ENCODE measurements at places on chromosomes 7 and 10. TPM values are rescaled to one million over a fixed set of nuclear protein-coding genes. Genes with fewer than 3 reads are reported as not detected.

FAM25C gene
- not detected for total RNA-seq

RBP3 gene
- total RNA-seq, result not detected

OR2A42 gene
- not detected for total RNA-seq

ASB4 gene
- under 0.01 TPM for total RNA-seq

CFTR gene
- total RNA-seq, result 0.25 TPM

C10orf62 gene
- total RNA-seq, result not detected

TYW1 gene
- total RNA-seq, result 10.6 TPM

PRKAR1B gene
- total RNA-seq, result 87.0 TPM

DOCK1 gene
- 13.5 TPM for total RNA-seq

Data from temporal lobe (tissue), 4 donors.